ENCODE measurements at places on chromosomes 3 and 15. TPM values are rescaled to one million over a fixed set of nuclear protein-coding genes. Genes with fewer than 3 reads are reported as not detected.
A peak's percentile ranks its signal among the peaks of the same experiment; 100 is the strongest.

DNA sequence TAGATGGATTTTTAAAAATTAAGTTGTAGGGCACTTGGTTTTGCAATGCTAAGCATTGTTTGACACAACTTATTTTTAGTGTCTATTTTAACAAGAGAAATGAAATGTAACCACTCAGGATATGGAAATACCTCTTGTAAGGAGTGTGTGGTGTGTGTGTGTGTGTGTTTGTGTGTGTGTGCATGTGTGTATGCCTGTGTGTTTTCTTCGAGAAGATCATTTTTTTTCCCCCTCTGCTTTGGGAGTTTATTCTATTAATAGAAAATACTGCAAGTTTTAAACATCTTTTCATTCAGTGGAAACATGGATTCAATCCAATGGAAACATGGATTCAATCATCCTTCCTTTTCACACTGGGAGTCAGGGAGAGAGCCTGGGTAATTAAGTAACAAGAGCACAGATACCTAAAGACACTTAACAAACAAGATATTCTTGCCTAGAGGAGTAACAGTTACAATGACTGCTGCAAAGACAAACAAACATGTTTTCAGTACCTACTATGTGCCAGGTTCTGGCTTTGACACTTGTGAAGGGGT lies 567.2 kb upstream of the TBL1XR1 start:
- DNase-seq = no peak
- H3K4me1 ChIP-seq = no peaks in the 10 kb centered on the region
- H3K27me3 ChIP-seq = no peaks in the 10 kb centered on the region
- H3K36me3 ChIP-seq = peaks cover 17% of the 10 kb centered on the region
- no peak overlapping the region for H3K4me3 ChIP-seq

DNA sequence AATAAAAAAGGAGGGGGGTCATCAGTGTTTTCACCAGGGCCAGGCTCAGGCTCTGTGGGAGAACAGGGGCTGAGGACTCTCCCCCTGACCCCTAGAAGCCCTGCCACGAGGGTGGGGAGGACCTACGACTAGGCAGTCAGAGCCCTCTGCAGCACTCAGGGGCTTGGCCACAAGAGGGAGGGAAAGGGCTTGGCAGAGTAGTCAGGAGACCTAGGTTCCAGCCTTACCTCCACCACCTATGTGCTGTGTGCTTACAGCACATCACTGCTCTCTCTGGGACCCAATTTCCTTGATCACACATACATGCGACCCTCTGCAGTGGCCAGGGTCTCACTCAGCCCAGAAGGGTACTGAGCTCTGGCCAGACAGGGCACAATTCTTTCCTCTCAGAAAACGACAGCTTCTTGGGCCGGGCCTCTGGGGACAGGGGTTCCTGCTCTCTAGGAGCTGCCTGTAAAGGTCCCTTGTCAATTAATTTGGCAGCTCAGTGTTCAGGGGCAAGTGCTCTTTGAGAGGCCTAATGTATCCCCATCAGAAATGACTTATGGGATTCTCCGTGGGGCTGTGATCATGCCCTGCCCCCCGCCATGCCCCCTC lies 16.4 kb upstream of the SKIC8 start:
- DNase-seq = peak; percentile 75
- H3K27me3 ChIP-seq = no peaks in the 10 kb centered on the region
- H3K36me3 ChIP-seq = no peaks in the 10 kb centered on the region
- H3K4me3 ChIP-seq = no peak overlapping the region
- H3K4me1 ChIP-seq = peaks cover 36% of the 10 kb centered on the region

DNA sequence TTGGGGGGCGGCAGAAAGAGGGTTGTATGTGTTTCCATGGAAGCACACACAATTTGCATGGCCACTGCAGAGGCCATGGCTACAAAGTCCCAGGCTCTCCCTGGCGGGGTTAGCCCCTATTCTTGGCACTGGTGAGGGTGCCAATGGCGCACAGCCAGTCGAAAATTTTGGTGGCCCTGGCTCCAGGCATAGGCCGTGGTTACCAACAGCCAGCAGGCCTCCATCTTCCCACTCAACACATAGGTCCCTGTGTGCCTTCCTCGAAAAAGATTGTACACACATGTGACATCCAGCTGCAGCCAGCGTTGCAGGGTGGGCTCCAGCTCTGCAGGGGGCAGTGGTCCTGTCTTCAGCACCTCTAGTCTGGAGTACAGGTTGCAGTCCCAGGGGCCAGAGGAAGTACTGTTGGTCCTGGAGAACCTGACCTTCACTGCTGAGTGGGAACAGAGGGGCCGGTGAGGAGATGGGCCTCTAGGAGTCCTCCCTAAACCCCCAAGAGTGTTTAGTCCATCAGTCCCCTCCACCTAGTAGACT lies 7.1 kb downstream of the P4HTM start:
- H3K27ac ChIP-seq = no peak overlapping the region
- peaks cover 12% of the 10 kb centered on the region for H3K4me1 ChIP-seq
- H3K4me3 ChIP-seq = no peak overlapping the region
- no peak for DNase-seq
- H3K27me3 ChIP-seq = no peaks in the 10 kb centered on the region

Gene TAGLN3
- 2.8 TPM for total RNA-seq

Gene IQCF5
- total RNA-seq = not detected

DNA sequence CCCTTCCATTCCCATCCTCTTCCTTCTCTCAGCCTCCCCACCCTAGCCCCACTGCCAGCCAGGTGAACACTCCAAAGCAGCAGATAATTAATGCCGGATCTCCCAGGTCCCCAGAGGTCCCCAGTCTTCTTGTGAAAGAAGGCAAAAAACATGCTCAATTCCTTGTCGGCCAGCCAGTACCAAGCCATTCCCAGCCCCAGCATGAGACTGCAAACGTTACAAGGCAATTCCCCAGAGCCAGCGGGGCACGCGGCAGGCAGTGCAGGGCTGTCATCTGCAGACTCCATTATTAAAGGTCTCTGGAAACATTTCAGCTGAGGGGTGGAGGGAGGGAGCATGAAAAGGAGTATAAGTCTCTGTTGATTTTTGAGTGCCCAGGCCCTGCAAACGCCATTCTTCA lies 117.8 kb downstream of the XXYLT1 start:
- peak overlapping the region; percentile 47 for H3K27ac ChIP-seq
- no peaks in the 10 kb centered on the region for H3K27me3 ChIP-seq
- H3K4me3 ChIP-seq = peak overlapping the region; percentile 42
- no peaks in the 10 kb centered on the region for H3K36me3 ChIP-seq
- peak; percentile 39 for DNase-seq

- H3K4me1 ChIP-seq = peaks cover 24% of the 10 kb centered on the region
- no peaks in the 10 kb centered on the region for H3K36me3 ChIP-seq
- H3K27me3 ChIP-seq = no peaks in the 10 kb centered on the region
Measured at GRCh38 chr3:159882790-159883779, 105.5 kb upstream of the IL12A start.

DNA sequence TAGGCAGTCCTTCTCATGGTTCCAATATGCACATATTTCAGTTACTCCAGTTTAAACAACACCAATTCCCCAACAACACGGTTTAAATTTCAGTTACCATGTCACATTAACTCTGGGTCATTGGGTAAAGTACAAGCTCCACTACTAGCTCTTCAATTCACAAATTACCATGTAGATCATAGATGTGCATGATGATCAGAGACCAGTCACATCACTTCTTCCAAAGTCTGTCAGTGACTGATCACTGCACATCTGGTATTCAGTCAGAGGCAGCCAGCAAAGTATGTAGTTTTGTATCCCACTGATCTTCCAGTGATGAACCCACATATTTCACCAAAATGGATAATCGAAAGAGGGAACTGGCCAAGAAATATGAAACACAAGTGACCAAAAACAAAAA lies 978.4 kb upstream of the CFAP20DC start:
- no peaks in the 10 kb centered on the region for H3K27me3 ChIP-seq
- no peaks in the 10 kb centered on the region for H3K36me3 ChIP-seq
- DNase-seq = no peak
- peaks cover 6% of the 10 kb centered on the region for H3K4me1 ChIP-seq
- no peak overlapping the region for H3K27ac ChIP-seq

Measured in WTC11 (cell line).